Vagina (tissue), 2 donors: ENCODE measurements at places on chromosomes 4 and X.

GRCh38 chr4:156949373-156949814, 22.2 kb downstream of the PDGFC start:
- no peak for DNase-seq

- no peak for DNase-seq
Observed at GRCh38 chrX:129996120-129996519, 13.7 kb downstream of the BCORL1 start.

DNA sequence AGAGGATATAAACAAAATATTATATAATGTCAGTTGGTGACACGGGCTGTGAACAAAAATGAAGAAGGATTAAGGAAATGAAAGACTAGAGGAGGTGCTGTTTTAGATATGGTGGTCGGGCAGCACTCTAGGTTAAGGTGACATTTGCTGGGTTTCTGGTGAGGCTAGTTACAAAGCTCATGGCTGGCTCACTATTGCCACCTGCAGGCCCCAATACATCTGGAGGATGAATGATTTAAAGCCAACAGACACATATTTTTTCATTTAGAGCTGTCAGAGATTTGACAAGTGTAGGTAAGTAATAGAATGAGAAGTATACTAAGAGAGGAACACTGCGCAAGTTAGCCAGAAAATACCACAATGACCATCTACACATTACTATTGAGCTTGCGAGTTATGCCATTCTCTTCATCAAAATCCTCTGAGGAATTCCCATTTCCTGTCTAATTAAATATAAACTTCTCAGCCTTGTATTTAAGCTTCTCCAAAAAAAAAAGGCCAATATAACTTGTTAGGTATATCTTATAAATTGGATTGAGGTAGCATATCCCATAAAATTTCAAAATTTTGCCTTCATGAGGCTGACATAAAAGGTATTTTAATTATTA, 6.4 kb upstream of the FGG start:
- no peak for DNase-seq

- no peak for DNase-seq
Observed at GRCh38 chr4:176464748-176465147, 145.0 kb downstream of the SPCS3 start.

- DNase-seq = no peak
Observed at GRCh38 chr4:141026900-141027299, 106.4 kb downstream of the RNF150 start.

GRCh38 chrX:23901060-23901459, 6.7 kb downstream of the APOO start:
- no peak for DNase-seq

DNA sequence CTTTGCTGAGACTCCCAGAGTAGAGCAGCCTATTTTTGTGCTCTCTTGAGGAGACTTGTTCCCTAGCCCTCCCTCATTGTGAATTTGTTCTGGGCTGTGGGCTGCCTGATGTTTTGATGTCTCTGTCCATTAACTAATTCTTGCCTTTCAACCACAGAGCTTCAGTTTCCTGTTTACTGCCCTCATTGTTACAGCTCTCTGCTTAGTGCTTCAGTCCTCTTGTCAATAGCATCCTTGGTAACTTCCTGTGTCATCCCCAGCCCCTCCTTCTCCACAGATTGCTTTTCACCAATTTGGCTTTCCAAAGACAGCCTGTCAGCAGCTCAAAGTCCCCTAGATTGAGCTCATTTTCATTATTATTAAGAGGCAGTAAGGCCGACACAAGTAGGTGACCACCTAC, 69.9 kb downstream of the COX7B2 start:
- no peak for DNase-seq

- no peak for DNase-seq
Observed at GRCh38 chr4:20698820-20699219, 1.4 kb upstream of the PACRGL start.

DNA sequence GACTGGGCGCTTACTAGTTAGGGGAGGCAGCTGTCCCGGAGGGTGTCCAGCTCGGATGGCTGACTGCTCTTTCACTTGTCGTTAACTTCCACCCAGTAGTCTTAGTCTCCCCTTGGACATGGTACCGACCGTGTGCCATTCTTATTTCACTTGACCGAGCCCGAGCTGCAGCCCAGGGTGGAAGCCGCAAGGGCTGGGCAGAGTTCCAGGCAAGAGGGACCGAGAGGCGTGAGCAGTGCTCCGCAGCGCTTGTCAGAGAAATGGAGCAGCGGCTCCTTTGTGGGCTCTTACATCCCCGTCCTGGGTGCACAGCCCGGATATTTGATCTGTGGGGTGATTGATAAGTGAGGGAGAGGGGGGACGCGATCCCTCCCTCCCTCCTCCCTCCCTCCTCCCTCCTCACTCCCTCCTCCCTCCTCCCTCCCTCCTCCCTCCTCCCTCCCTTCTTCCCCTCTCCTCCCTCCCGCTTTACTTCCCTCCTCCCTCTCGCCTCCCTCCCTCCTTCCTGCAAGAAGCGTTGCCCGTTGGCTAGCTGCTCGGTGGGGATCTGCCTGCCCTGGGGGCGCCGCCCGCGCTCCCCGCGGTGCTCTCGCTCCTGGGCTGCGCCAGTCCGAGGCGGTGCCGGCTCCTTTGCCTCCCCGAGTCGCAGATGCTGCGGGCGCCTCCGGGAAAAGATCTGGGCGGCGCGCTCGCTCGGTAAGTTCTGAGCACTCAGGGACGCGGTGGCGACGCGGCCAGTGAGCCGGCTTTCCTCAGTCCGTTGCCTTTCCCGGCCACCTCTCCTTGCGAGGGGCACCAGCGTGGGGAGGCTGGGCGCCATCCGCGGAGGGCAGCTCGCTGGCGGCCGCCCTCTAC, at the start of gene SLITRK2:
TSS of gene SLITRK2 (plus strand) at position 499 of the 855 bp plus-strand sequence. CDS start 4,597 bp downstream, outside the sequence.
- DNase-seq = no peak

- no peak for DNase-seq
Observed at GRCh38 chrX:153671589-153672530, 1.8 kb downstream of the PNCK start.

DNA sequence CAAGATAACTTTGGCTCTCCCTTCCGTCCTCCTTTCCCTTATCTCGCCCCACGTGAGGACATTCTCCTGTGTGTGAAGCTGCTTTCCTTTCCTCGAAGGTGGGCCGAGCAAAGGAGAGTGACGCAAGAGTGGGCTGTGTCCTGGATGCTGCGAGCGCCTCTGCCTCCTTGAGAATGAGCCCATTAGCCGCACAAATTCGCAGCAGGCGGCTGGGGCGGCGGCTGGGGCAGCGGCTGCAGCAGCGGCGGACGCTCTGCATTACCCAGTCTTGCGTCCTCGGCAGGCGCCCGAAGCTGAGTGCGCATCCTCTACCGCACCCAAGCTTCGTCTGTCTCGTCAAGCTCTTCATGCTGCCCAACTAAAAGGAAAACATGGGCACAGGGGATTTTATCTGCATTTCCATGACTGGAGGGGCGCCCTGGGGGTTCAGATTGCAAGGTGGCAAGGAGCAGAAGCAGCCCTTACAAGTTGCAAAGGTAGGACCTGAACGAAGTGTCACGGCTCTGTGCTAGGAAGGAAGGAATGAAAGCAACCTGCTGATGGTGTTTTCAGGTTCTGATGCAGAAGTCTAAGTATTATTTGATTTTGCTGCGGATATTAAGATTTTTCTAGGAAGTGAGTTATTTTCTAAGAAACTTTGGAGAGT, at the start of gene SYNPO2:
TSS of gene SYNPO2 (plus strand) at position 189 of the 646 bp plus-strand sequence. CDS start at position 372, 183 bp downstream.
- no peak for DNase-seq

DNA sequence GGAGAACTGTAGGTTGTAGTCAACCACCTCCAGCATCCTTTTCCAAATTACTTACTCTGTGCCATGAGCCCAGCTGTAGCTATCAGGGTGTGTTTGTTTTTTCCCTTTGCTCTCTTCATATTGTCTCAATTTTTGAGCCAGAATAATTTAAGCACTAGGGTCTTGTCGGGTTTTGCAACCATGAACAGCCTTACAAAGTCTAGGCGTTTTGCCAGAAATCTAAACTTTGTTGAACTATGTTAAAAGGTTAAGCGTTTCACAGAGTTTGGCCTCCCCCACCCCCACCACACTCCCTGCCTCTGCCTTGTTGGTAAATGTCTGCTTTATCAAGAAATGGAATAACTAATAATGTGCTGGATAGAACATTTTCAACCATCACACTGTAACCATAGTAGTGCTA, 190.6 kb upstream of the TTC29 start:
- DNase-seq = no peak

- DNase-seq = no peak
Observed at GRCh38 chr4:38747629-38748028, 35.2 kb downstream of the TLR10 start.

GRCh38 chrX:21412883-21413282, 38.7 kb downstream of the CNKSR2 start:
- DNase-seq = no peak

DNA sequence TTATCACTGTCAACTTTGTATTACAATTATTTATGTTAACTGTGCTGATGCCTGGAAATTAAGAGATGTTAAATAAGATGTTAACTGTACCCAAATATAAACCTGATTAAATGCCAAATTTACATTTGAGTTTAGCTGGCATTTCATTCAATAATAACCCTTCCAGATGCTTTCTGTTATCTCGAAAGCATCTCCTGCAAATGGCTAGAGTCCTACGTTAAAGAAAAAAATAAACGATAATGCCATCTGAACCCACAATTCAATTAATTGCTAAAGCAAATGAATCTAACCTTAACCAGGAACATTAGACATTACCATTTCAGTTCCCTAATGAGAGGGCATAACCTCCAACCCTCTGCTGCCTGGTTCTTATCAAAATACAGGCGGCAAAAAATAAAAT, 145.0 kb downstream of the ADAMTS3 start:
- DNase-seq = no peak

DNA sequence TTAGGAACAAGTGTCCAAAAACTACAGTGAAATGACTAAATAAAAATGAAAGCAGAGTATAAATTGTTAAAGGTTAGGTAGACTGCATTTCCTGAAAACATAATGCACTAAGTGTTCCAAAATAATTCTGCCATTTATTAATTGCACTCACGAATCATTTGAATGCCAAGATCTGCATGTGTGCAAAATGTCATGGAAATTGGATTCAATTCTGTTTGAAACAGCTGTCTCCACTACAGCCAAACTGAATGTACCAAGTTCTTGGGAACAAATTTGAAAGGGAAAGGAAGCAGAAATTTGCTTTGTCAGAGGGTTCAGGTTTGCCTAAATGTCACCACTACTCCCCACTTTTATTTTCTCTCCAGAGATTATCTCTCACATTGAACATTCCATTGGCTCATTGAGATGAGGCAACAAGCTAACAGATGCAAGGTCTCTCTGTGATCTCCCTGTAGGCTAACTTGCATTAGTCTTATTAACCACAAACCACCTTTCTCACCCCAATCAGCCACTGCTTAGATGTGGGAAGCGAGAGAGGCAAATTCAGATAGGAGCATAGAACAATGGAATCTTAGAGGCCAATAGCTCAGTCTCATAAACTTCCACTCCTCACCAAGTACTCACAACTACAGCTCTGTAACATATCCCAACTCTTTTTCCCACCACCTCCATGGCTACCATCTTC, 226.6 kb downstream of the KDR start:
- no peak for DNase-seq

DNA sequence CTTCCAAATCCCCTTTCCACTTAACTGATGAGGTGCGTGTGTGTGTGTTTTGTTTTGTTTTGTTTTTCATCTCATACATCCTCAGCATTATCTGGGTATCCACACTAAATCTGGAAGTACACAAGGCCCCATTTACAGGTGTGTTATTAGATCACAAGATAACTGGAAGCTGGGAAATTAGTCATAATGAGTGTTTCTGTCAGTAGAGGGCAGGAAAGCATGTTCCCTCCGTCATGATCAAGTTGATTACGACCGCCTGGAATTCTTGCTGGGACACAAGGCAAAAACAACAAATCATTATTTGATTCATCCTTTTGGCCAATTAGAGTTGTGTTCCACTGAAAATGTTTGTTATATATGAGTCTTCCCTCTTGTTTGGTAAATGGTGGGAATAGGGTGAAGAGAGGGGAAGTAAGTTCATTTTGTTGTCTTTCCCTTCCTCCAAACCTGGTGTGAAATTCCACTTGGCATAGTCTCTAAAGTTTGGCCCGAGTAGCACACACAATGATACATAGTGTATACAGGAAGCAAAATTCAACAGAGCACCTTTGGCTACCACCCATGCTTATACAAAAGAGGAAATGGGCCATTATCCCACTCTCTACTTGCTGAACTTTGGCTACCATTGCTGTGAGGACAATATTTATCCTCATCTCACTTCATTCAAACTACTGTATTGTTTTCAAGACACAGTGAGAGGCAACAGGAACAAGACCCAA, 33.3 kb upstream of the TLL1 start:
- DNase-seq = no peak

GRCh38 chr4:169677150-169677748, 56.9 kb downstream of the CLCN3 start:
- no peak for DNase-seq

DNA sequence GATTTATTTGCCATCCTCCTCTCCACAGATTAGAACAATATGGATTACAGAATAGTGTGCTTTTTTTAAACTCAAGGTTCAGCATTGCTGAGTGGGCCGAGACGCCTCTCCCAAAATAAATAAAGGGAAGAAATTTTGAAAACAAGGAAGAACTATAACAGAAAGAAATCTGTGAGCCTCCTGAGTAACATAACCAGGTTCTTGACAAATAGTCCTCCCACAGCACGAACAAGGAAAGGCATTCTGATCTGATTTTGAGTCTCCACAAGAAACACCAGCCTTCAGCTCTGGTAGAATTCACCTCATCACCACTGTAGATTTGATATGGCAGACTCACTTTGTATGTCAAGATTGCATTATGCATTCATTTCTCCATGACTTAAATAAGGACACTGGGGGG, 173.6 kb downstream of the HHIP start:
- no peak for DNase-seq

- DNase-seq = no peak
Observed at GRCh38 chr4:98421111-98421510, 159.9 kb downstream of the RAP1GDS1 start.

DNA sequence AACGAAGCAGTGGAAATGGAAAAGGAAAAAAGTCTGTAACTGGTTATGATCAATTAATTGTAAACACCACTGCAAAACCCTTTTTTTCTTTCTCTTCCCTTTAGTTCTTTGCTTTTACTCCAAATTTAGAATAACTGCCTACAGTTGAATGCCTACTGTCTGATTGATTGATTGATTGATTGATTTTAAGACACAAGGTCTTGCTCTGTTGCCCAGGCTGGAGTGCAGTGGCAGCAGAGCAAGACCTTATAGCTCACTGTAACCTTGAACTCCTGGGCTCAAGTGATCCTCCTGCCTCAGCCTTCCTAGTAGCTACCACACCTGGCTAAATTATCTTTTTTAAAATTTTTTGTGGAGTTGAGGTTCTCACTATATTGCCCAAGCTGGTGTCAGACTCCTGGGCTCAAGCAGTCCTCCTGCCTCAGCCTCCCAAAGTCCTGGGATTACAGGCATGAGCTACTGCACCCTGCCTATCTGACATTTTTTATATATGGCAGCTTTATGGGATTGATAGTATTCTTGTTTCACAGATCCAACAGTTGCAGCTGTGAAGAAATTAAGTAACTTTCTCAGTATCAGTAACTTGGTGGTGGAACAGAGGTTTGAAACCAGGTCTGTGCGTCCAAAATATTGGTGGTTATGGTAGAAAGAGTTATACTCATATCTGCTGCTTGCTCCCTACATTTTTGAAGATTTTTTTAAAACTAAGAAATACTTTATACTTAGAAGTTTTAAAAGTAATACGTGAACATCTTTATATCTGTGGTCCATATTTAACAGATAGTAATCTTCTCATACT, 12.4 kb downstream of the UBE2K start:
- DNase-seq = no peak
